ENCODE measurements at places on chromosomes 1 and 21. TPM values are rescaled to one million over a fixed set of nuclear protein-coding genes. Genes with fewer than 3 reads are reported as not detected.
A peak's percentile ranks its signal among the peaks of the same experiment; 100 is the strongest.

DNA sequence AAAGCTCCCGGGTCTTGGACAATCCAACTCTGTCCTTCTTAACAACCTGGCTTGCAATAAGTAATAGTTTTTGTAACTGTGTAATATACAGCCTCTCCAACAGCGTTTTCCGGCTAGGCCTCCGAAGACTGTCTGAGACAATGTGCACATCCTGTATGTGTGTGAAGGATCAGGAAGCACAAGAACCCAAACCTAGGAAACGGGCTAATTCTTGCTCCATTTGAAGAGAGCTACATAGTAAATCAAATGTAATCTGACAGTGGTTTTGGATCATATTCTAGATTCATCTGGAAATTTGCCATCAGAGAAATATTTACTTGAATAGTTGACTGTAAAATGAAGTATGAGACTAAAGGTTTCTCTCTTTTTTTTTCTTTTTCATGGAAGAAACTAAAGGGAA is 1.2 kb downstream of the GPR52 start:
- DNase-seq = no peak

- no peak for DNase-seq
These were observed 10.1 kb upstream of the UBE4B start for GRCh38 chr1:10022656-10023055.

- no peak for DNase-seq
These were observed 13.8 kb upstream of the FNBP1L start for GRCh38 chr1:93434088-93434487.

DNA sequence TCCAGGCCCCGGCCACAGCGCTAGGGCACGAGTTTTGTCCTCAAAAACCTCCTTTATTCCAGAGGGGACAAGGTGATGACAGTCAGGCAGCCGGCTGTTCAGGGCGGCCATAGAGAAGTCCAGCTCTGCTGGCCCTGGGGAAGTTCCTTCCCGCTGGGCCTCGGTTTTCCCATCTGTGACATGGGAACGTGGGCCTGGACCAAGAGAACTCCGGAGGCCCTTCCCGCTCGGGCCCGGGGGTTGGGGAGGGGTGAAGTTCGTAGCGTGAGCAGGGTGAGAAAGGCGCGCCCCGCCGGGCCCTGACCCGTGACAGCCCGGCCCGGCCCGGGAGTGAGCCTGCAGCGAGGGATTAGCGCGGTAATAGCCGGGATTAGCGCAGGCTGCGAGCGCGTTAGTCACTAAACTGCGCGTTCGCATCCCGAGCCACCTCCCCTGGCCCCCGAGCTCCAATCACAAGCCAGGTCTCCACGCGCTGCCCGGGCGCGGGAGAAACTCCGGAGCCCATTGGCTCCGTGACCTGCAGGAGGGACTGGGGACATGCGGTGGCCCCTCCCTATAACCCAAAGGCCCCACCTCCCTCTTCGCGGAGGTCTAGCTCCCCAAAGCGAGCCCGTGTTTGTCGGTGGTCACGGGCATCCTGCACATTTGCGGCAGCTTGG is 29.8 kb upstream of the PADI2 start:
- DNase-seq = no peak

- peak; percentile 30 for DNase-seq
These were observed 4.9 kb downstream of the ASAP3 start for GRCh38 chr1:23478896-23479665.

GRCh38 chr1:223513309-223513708 is 120.1 kb downstream of the CCDC185 start:
- no peak for DNase-seq

Gene SYPL2
- total RNA-seq = 0.12 TPM

Gene AVPR1B
- total RNA-seq = 1.9 TPM

Gene BSND
- total RNA-seq = not detected

Gene CACHD1
- total RNA-seq = 1.3 TPM

Gene CYP4A22
- not detected for total RNA-seq
